ENCODE measurements at places on chromosomes 7 and 10. TPM values are rescaled to one million over a fixed set of nuclear protein-coding genes. Genes with fewer than 3 reads are reported as not detected.
A peak's percentile ranks its signal among the peaks of the same experiment; 100 is the strongest.

- no peak for DNase-seq
- H3K27me3 ChIP-seq = no peaks in the 10 kb centered on the region
- no peaks in the 10 kb centered on the region for H3K4me1 ChIP-seq
- H3K27ac ChIP-seq = no peak overlapping the region
- H3K4me3 ChIP-seq = no peak overlapping the region
- peaks cover 28% of the 10 kb centered on the region for H3K36me3 ChIP-seq
Measured at GRCh38 chr7:148761499-148762278, 63.0 kb downstream of the CUL1 start.

DNA sequence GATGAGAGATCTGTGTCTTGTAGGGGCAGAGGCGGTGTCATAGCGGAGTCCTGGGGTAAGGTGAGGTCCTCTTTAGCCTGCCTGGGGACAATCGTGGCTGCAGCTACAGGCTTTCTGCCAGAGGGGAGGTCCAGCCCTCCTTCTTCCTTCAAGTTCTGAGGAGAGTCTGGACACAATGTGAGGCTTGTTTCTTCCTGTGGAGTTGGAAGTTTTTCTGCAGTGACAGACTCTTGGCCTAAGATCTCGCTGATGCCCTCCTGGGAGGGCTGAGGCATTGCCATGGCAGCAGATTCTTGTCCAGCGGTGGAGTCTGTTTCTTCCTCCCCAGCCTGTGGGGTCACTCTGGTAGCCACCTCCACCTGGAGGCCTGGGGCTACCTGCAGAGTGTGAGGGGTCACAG lies 4.4 kb downstream of the NACAD start:
- DNase-seq = no peak
- H3K27me3 ChIP-seq = no peaks in the 10 kb centered on the region
- no peak overlapping the region for H3K27ac ChIP-seq
- no peaks in the 10 kb centered on the region for H3K36me3 ChIP-seq
- no peaks in the 10 kb centered on the region for H3K4me1 ChIP-seq

DNA sequence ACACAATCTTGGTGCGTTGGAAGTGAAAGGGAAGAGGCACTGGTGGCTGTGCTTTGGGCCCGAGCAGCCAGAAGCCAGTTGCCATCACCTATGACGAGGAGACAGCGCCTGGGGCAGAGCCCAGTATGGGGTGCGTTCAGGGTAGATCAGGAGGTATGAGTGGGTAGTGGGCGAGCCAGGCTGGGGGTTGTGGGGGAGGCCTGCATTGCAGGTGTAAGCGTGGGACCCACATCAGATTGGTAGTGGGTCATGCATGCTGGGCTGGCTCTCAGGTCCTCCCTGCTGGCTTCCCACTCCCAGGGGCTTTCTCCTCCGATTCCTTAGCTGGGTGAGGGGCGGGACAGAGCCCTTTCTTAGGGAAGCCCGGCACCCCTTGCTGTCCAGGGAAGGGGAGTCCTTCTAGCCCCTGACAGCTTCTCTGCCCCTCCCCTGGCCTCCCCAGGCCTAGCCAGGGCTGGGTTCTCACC lies 445 bp upstream of the PVRIG start:
- no peak overlapping the region for H3K4me3 ChIP-seq
- H3K36me3 ChIP-seq = no peaks in the 10 kb centered on the region
- no peaks in the 10 kb centered on the region for H3K27me3 ChIP-seq
- H3K4me1 ChIP-seq = peaks cover 5% of the 10 kb centered on the region

Gene SPDYE6
- total RNA-seq = not detected

- no peaks in the 10 kb centered on the region for H3K27me3 ChIP-seq
- peaks cover 98% of the 10 kb centered on the region for H3K36me3 ChIP-seq
- peaks cover 4% of the 10 kb centered on the region for H3K4me1 ChIP-seq
- DNase-seq = no peak
- H3K4me3 ChIP-seq = no peak overlapping the region
Measured at GRCh38 chr10:6223981-6224380, 21.2 kb downstream of the PFKFB3 start.

DNA sequence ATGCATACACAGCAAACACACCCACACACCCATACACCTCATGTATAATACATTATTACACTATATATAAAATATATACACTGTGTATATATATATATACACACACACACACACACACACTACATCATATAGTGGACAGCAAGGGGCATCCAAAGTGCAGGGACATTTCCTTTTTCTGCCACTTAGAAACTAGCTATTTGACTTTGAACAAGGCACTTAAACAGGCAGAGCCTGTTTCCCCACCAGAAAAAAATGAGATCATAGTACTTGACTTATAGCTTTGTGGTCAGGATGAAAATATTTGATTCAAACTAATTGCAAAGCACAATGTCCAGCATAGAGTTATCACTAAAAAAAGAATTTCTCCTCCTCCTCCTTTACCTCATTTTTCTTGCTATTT lies 254.3 kb upstream of the NPVF start:
- no peak for DNase-seq
- H3K36me3 ChIP-seq = no peaks in the 10 kb centered on the region
- H3K27me3 ChIP-seq = no peaks in the 10 kb centered on the region
- H3K27ac ChIP-seq = no peak overlapping the region
- H3K4me1 ChIP-seq = no peaks in the 10 kb centered on the region

GRCh38 chr7:138258197-138258559 lies 181.9 kb downstream of the AKR1D1 start:
- no peaks in the 10 kb centered on the region for H3K27me3 ChIP-seq
- H3K36me3 ChIP-seq = no peaks in the 10 kb centered on the region
- H3K27ac ChIP-seq = no peak overlapping the region
- H3K4me3 ChIP-seq = no peak overlapping the region

GRCh38 chr7:45564485-45564884 lies 9.7 kb upstream of the ADCY1 start:
- H3K27me3 ChIP-seq = no peaks in the 10 kb centered on the region
- DNase-seq = no peak
- H3K36me3 ChIP-seq = no peaks in the 10 kb centered on the region
- peak overlapping the region; percentile 35 for H3K4me3 ChIP-seq
- peaks cover 19% of the 10 kb centered on the region for H3K4me1 ChIP-seq
- peak overlapping the region; percentile 54 for H3K27ac ChIP-seq

GRCh38 chr10:124117833-124118232 lies 24.4 kb upstream of the CHST15 start:
- H3K36me3 ChIP-seq = no peaks in the 10 kb centered on the region
- no peak overlapping the region for H3K4me3 ChIP-seq
- H3K27ac ChIP-seq = no peak overlapping the region
- no peak for DNase-seq
- no peaks in the 10 kb centered on the region for H3K4me1 ChIP-seq
- H3K27me3 ChIP-seq = no peaks in the 10 kb centered on the region

DNA sequence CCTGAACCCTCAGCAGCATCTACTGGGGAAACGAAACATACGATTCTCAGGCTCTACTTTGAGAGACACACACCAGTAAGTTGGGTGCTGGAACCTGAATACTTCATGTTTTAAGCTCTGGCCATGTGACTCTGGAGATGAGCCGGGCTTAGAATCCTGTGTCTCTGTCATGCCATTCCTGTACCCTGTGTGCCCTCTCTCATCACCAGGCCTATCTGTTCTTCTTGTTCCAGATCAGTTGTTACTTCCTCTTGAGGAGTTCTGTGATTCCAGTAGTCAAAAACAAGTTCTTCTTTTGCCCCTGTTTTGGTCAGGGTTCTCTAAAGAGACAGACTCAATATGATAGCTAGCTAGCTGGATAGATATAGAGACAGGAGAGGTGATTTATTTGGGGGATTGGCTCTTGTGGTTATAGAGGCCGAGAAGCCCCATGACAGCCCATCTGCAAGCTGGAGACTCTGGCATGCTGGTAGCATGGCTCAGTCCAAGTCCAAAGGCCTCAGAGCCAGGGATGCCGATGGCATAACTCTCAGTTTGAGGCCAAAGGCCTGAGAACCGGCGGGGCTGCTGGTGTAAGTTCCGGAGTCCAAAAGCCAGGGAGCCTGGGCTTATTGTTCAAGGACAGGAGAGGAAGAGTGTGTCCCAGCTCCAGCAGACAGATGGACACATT lies 54.3 kb downstream of the CHN2 start:
- H3K27me3 ChIP-seq = no peaks in the 10 kb centered on the region
- no peaks in the 10 kb centered on the region for H3K36me3 ChIP-seq
- peak overlapping the region; percentile 35 for H3K27ac ChIP-seq
- H3K4me1 ChIP-seq = no peaks in the 10 kb centered on the region
- no peak for DNase-seq

GRCh38 chr7:45713669-45714520 lies 139.7 kb downstream of the ADCY1 start:
- no peaks in the 10 kb centered on the region for H3K36me3 ChIP-seq
- DNase-seq = no peak
- no peak overlapping the region for H3K4me3 ChIP-seq
- H3K27ac ChIP-seq = no peak overlapping the region

- H3K4me1 ChIP-seq = no peaks in the 10 kb centered on the region
- DNase-seq = no peak
- peaks cover 11% of the 10 kb centered on the region for H3K36me3 ChIP-seq
- H3K27ac ChIP-seq = no peak overlapping the region
Measured at GRCh38 chr10:7383442-7383841, 27.4 kb downstream of the SFMBT2 start.

- H3K4me1 ChIP-seq = no peaks in the 10 kb centered on the region
- no peaks in the 10 kb centered on the region for H3K27me3 ChIP-seq
- no peak overlapping the region for H3K4me3 ChIP-seq
- no peak overlapping the region for H3K27ac ChIP-seq
- no peak for DNase-seq
Measured at GRCh38 chr7:51665045-51665780, 348.6 kb upstream of the COBL start.

Gene OR9A2
- not detected for total RNA-seq

- DNase-seq = peak; percentile 50
- no peak overlapping the region for H3K4me3 ChIP-seq
- no peaks in the 10 kb centered on the region for H3K4me1 ChIP-seq
- no peaks in the 10 kb centered on the region for H3K36me3 ChIP-seq
Measured at GRCh38 chr10:11451640-11452260, 159.7 kb downstream of the USP6NL start.

GRCh38 chr7:116317907-116318306 lies 107.6 kb downstream of the TES start:
- H3K36me3 ChIP-seq = no peaks in the 10 kb centered on the region
- peaks cover 22% of the 10 kb centered on the region for H3K4me1 ChIP-seq
- no peak for DNase-seq
- H3K4me3 ChIP-seq = no peak overlapping the region

GRCh38 chr7:66642932-66643331 lies 14.3 kb downstream of the KCTD7 start:
- H3K36me3 ChIP-seq = peaks cover 72% of the 10 kb centered on the region
- H3K4me3 ChIP-seq = no peak overlapping the region
- H3K27me3 ChIP-seq = no peaks in the 10 kb centered on the region
- no peak for DNase-seq

- H3K36me3 ChIP-seq = no peaks in the 10 kb centered on the region
- H3K4me3 ChIP-seq = no peak overlapping the region
- peaks cover 19% of the 10 kb centered on the region for H3K4me1 ChIP-seq
- H3K27ac ChIP-seq = no peak overlapping the region
- no peak for DNase-seq
Measured at GRCh38 chr10:60044242-60044641, 137.9 kb upstream of the CCDC6 start.

DNA sequence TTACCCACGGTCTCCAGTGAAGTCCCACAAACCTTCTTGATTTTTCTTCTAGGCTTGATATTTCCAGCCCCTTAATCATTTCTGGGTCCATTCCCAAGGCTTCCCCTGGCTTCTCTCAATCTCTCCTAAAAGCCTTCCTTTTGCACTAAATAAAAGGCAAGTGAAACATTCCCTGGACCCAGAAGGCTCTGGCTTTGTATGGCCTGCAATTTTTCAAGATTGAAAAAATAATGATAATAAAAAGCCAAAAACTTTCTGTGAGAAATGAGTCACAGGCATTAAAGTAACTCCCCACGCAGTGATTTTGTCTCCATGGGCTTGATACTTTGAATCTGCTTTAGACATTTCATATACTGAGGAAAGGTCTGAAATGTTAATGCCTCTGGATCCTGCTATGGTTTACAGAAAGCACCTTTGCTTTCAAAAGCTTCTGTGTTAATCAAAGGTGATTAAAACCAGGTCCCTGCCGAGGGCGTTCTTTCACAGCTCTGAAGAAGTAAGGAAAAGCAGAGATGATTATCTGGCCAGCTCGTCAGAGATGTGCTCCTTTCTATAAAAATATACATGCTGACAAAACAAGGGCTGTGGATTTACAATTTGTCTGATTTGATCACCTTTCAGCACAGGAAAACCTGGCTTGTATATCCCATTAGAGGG lies 118.9 kb upstream of the TMEM72 start:
- H3K27ac ChIP-seq = no peak overlapping the region
- H3K27me3 ChIP-seq = no peaks in the 10 kb centered on the region
- H3K4me1 ChIP-seq = no peaks in the 10 kb centered on the region
- no peak overlapping the region for H3K4me3 ChIP-seq

DNA sequence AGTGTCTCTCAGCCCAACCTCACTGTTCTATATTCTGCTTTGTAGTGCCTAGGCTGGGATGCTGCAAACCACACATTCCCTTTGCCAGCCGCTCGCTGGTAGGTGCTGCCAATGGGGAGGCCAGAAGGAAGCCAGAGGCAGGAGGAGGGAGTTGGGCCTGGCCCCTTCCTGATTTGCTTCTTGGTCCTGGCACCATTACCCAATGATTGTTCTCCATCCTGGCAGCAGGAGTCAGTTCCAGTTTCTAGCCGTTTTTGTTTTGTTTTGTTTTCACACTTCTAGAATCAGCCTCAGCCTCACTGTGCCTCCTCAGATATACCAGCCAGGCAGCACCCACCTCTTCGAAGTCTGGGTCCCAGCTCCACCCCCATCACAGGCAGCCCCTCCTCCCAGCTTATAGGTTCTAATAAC lies 27.4 kb upstream of the LOXL4 start:
- no peaks in the 10 kb centered on the region for H3K27me3 ChIP-seq
- H3K36me3 ChIP-seq = no peaks in the 10 kb centered on the region
- H3K27ac ChIP-seq = no peak overlapping the region
- peaks cover 17% of the 10 kb centered on the region for H3K4me1 ChIP-seq
- no peak for DNase-seq
- H3K4me3 ChIP-seq = no peak overlapping the region

GRCh38 chr10:61897671-61898434 lies 3.6 kb upstream of the ARID5B start:
- no peaks in the 10 kb centered on the region for H3K36me3 ChIP-seq
- DNase-seq = peak; percentile 80
- H3K4me1 ChIP-seq = no peaks in the 10 kb centered on the region
- H3K27me3 ChIP-seq = no peaks in the 10 kb centered on the region
- H3K27ac ChIP-seq = peak overlapping the region; percentile 49
- H3K4me3 ChIP-seq = peak overlapping the region; percentile 54

GRCh38 chr10:125115409-125115808 lies 45.0 kb downstream of the CTBP2 start:
- H3K4me3 ChIP-seq = no peak overlapping the region
- H3K27me3 ChIP-seq = no peaks in the 10 kb centered on the region
- no peaks in the 10 kb centered on the region for H3K4me1 ChIP-seq
- DNase-seq = no peak
- no peaks in the 10 kb centered on the region for H3K36me3 ChIP-seq
- no peak overlapping the region for H3K27ac ChIP-seq

GRCh38 chr7:66953044-66953427 lies 32.0 kb downstream of the TMEM248 start:
- H3K36me3 ChIP-seq = peaks cover 65% of the 10 kb centered on the region
- no peaks in the 10 kb centered on the region for H3K27me3 ChIP-seq
- no peaks in the 10 kb centered on the region for H3K4me1 ChIP-seq
- no peak for DNase-seq

Data from right atrium auricular region (tissue), 2 donors.